ENCODE measurements at places on chromosomes 7 and 10.

DNA sequence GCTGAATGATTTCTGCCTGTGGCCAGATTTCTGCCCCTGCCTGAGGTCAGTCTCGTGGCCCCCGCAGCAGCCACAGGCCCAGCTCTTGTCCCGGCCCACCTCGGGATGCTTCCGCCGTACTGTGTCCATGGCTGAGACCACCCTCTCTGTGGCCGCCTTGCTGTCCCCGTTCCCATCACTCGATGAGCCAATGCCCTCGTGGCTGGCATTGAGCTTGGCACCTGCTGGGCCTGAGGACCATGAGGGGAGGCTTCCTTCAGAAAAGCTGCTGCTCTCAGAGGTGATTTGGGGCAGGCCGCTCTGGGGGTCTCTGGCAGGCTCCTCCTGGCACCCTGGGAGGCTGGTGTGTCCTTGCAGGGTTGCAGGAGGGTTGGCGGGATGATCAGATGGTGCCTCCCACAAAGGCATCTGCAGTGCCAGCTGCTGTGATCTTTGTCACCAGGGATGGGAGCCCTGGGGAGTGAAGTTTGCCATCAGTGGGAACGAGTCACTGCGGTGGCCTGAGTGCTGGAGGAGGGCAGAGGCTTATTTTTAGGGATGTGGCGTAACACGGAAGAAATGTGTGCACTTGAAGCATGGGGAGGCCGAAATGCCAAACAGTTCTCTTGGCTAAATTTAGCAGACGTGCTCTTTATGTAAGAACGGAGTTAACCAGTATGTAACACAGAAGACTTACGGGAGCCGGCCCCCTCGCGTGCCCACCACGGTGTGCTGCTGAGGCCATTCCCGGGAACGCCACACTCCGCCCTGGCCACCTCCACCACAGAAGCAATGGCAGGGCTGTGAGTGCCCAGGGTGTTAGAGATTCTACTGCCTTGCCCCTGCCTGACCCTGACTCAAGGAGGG is 47.7 kb downstream of the VIPR2 start:
- no peak for DNase-seq

GRCh38 chr7:158746957-158747356 is 42.4 kb upstream of the NCAPG2 start:
- DNase-seq = no peak

DNA sequence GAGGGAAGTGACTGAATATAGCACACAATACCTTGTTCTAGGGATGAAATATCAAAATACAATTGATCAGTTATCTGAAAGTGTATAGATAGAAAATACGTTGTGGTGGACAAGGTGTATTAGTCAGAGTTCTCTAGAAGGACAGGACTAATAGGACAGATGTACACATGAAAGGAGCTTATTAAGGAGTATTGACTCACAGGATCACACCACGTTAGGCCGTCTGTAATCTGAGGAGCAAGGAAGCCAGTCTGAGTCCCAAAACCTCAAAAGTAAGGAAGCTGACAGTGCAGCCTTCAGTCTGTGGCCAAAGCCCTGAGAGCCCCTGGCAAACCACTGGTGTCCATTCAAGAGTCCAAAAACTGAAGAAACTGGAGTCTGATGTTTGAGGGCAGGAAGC is 406.1 kb downstream of the MDFIC start:
- no peak for DNase-seq

- no peak for DNase-seq
Observed at GRCh38 chr10:75028748-75029147, 82.7 kb upstream of the SAMD8 start.

GRCh38 chr10:121596689-121597503 is 1.3 kb downstream of the FGFR2 start:
- peak; percentile 57 for DNase-seq

DNA sequence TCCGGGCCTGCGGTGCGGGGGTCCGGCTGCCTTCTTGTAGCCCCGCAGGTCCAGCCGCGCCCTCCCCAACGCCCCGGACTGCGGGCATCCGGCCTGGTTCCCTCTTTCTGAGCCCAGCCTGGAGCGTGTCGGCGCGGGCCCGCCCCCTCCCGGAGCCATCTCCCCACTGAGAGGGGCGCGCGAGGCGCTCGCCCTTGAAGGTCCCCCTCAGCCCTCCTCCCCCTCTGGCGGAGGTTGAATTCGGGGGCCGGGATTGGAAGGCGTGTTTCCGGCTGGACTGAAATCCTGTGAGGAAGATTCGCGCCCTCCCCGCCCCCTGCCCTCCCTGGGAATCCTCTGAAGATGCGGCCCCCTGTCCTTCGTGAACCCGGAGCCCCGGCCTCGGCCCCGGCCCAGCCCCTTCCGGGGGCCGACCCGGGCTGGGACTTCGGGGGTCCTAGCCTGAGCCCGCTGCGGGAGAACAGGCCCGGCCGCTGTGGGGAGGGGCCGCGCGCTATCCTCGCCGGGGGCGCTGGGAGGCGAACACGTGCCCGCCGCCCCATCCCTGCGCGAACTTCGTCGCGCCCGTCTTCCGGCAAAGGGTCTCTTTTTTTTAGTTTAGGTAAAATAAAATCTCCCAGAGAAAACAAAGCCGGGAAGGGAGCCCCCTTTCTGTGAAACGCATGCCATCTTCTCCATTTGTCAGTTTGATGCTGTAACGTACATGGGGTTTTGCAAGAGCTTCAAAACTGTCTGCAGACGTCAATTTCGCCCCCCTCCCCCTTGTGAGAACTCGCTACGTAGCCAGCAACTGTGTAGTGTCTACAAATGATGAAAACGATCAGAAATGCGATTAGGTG is 636 bp downstream of the PDCD4 start:
- peak; percentile 66 for DNase-seq

- DNase-seq = no peak
Observed at GRCh38 chr7:7751243-7752092, 33.1 kb upstream of the RPA3 start.

DNA sequence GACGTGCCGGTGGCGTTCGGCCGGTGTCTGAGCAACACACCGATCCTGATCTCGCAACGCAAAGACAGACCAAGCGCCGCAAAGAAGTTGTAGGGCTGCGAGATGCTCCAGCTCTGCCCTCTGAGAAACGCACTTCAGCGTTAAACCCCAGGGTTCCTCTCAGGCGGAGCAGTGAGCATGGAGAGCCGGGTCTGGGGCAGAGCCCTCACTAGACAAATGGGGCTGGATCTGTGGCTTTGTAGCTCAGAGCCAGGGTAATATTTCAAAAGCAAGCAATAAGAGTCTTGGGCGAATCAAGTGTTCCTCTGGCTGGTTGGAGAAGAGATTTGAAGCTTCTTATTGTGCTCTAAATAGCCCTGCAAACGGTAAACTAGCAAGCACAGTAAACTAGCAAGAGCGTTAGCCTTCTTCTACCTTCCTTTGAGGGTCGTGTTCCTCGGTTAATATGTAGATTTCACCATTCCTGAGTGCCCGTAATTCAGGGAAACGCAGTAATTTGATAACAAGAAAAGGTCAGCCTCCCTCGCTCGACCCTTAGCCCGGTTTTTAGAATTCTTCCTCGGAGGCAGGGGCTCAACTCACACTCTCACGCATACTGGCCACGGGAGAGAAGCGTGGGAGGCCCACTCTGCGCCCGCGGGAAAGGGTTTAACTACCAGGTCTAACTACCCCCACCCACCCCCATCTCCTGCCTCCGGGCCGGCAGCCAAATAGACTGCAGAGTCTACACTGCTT is 6.7 kb downstream of the SKAP2 start:
- DNase-seq = peak; percentile 21

- peak; percentile 34 for DNase-seq
Observed at GRCh38 chr7:104643587-104644217, 315.3 kb downstream of the LHFPL3 start.

- DNase-seq = no peak
Observed at GRCh38 chr7:24913801-24914464, 66.0 kb downstream of the OSBPL3 start.

GRCh38 chr7:51034521-51035264 is 252.0 kb upstream of the GRB10 start:
- DNase-seq = peak; percentile 57

DNA sequence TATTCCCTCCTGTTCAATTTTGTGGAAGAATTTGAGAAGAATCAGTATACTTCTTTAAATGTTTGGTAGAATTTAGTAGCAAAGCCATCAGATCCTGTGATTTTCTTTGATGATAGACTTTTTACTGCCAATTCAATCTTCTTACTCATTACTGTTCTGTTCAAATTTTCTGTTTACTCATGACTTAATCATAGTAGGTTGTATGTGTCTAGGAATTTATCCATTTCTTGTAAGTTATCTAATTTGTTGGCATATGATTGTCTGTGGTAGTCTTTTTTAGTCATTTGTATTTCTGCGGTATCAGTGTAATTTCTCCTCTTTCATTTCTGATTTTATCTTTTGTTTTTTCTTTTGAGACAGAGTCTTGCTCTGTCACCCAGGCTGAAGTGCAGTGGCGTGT is 87.4 kb downstream of the CCDC3 start:
- DNase-seq = no peak

DNA sequence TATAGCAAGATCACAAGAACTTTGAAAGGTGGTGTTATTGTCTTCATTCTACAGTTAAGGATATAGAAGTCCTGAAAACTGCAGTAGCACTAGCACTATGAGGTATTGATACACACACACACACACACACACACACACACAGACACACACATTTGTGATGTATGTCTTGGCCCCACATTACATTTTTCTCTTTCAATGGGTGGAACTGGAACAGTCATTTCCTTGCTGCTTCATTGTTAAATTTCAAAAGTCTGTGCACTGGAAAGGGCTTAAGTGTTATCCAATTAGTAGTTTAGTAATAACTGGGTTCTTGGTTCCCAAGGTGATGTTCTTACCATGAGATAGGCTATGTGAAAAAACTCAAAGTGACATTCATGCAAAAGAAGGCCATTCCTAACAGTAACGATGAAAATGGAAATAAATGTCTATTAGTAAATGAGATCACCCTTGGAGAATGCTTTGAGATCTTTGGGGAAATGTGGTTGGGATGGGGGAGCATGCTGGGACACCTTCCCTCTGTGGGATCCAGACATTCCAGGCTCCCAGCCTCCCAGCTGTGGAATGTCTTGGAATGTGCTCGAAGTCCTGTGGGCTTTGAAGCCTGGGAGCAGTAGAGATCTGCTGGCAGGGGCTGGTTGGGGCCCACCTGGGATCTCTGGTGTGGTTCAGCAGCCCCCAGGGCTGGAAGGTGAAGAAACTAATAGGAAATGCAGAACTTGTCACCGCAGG is 37.4 kb upstream of the CALD1 start:
- DNase-seq = peak; percentile 57

DNA sequence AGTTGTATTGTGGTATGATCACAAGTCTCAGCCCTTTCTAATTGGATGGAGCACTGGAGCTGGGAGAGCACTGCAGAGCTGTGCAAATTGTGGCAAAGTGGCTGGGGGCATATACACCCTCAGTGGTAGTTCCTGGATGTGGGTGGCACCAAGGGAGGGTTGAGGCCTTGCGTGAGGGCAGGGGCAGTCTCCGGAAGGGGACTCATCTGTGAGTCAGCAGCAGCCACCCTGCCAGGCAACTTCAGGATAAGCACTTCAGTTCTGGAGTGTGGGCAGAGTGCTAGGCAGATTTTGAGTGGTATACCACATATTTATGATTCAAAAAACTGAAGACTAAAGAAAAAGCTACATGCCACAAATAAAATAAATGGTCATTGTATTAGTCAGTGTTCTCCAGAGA is 210.5 kb downstream of the ETV1 start:
- peak; percentile 33 for DNase-seq

DNA sequence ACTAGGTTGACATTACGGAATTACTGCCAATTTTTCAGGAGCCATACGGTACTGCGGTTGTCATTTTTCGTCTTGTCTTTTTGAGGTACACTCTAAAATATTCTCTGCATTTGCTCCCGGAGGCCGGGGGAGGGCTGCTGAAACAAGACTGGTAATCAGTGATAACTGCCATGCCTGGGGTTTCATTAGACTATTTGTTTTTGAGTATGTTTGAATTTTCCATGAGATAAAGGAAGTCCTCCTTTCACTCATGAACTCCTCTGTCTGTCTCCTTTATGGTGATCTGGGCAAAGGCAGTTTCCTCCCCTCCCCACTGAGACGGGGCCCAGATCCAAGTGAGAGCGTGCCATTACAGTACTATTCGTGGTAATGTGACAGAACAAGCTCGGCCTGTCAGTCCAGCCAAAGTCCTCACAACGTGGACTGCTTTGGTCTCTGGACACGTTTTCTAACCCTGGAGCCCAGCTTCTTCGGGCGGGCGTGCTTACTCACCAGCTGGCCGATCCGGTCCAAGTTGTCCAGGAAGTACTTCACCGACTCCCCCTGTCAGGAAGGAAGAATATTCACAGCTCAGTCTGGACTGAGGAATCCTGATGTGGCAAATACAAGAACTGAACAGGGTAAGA is 45.1 kb downstream of the AMZ1 start:
- DNase-seq = no peak

DNA sequence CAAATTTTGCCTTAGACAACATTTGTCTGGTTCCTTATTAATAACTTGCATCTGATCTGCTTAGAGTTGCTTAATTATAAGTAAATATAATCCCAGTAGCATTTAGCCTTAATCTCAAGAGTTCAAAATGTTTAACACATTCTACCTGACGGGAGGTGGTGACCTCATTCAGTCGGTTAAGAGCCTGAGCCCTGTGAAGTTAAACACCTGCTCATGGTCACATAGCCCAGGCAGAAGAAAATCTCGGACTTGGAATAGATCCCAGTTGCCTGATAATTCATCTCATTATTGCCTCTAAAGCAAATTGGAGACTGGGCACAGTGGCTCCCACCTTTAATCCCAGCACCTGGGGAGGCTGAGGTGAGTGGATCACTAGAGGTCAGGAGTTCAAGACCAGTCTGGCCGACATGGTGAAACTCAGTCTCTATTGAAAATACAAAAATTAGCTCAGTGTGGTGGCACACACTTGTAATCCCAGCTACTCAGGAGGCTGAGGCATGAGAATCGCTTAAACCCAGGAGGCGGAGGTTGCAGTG is 18.6 kb upstream of the ASCC1 start:
- no peak for DNase-seq

DNA sequence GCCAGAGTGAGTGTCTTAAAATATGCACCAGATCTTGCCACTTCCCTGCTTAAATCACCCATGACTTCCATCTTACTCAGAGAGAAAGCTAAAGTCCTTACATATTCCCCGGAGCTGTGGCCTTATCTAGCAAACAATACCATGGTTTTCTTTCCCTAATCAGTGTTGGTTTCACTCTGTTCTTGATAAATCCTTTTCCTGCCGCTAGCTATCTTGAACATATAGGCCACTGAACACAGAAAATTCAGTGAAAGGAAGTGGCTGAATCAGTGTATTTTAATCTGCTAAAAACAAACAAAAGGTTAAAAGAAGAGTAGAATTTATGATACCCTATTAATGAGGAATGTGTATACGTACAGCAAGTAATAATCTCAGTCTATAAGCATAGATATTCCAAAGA is 42.0 kb upstream of the JAZF1 start:
- DNase-seq = no peak
